DMS79 (cell line): ENCODE measurements at places on chromosomes 11 and 22.

GRCh38 chr11:94851864-94852636, 83.9 kb downstream of the AMOTL1 start:
- no peak for DNase-seq

- DNase-seq: no peak
These were observed 136.9 kb upstream of the ZC3H12C start for GRCh38 chr11:109956124-109956793.

- DNase-seq: no peak
These were observed 531 bp downstream of the GRIK4 start for GRCh38 chr11:120511820-120512738.

GRCh38 chr11:131422496-131422895, 52.1 kb downstream of the NTM start:
- DNase-seq: no peak

- no peak for DNase-seq
These were observed 1068.5 kb downstream of the BRD1 start for GRCh38 chr22:48758881-48759875.

GRCh38 chr22:47050401-47051051, 288.1 kb downstream of the TBC1D22A start:
- DNase-seq: no peak

GRCh38 chr11:38990841-38991240, 2392.8 kb upstream of the RAG2 start:
- DNase-seq: no peak

DNA sequence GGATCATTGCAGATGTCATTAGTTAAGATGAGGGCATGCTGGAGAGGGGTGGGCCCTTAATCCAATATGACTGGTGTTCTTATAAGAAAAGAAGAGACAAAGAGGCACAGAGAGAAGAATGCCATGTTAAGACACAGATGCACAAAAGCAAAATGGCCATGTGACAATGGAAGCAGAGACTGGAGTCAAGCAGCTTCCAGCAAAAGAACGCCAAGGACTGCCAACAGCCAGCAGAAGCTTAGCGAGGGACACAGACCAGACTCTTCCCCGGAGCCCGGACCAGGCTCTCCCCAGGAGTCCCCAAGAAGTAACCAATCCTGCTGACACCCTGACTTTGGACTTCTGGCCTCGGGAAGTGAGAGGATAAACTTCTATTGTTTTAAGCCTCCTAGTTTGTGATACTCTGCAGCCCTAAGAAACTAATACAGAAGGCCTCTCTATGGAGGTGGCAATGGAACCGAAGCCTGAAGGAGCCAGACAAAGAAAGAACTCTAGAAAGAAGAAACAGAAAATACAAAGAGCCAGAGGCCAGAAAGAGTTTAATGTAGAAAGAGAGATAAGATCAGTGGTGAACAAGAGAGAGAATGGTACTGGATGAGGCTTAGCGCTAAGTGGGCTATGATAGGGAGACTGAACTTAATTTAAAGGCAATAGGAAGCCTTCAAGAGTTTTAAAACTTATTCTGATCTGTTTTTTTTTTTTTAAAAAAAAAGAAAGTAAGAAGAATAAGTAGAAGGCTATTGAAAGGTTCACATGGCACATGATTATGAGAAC, 27.7 kb downstream of the PRCP start:
- DNase-seq: no peak

GRCh38 chr11:66868726-66869566, 12.1 kb downstream of the LRFN4 start:
- no peak for DNase-seq

DNA sequence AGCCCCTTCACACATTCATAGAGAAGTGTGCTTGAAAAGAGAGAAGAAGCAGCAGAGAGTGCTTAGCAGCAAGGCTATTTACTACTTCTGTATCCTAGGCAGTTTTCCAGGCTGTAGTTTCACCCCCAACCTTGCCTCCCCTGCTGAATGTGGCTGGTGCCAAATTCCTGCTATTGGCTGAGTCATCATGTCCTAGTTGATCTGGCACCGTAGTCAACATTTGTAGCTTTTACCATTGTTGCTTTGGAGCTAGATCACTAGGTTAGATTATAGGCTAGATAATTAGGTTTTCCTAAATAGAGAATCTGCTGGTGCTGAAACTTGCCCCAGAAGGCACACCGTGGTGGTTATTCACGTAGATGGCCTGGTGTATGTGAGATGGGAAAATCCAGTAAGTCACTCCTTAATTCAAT, 32.7 kb downstream of the ARHGAP42 start:
- DNase-seq: no peak

DNA sequence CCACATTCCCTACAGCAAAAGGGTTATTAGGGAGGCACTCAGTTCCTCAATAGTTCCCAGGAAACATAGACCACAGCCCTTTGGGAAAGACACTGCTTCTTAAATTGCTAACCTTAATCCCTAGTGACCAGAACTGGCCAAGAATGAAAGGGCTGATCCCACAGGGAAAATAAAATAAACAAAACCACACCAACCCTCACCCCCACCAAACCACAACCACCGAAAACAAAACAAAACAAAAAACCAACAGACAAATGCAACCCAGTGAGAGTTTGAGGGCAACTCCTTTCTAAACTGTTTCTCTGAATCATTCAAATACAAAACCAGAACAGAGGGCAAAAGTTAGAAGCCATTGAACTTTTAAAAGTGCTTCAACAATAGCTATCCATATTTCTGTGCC, 57.2 kb downstream of the NAV2 start:
- DNase-seq: no peak

- DNase-seq: no peak
These were observed 67.0 kb downstream of the IGLL5 start for GRCh38 chr22:22954656-22955055.

- DNase-seq: no peak
These were observed 101.0 kb downstream of the GGTLC2 start for GRCh38 chr22:22745225-22746060.
